ENCODE measurements at places on chromosomes 3 and 15. TPM values are rescaled to one million over a fixed set of nuclear protein-coding genes. Genes with fewer than 3 reads are reported as not detected.

The RFC4 gene
- 127 TPM for total RNA-seq

The SSUH2 gene
- total RNA-seq: 0.37 TPM

The HCLS1 gene
- total RNA-seq: not detected

The NMNAT3 gene
- 0.95 TPM for total RNA-seq

GRCh38 chr3:43606284-43606683 is 15.5 kb downstream of the ANO10 start:
- peaks cover 24% of the 10 kb centered on the region for H3K4me1 ChIP-seq
- no peaks in the 10 kb centered on the region for H3K27me3 ChIP-seq
- H3K4me3 ChIP-seq: no peak overlapping the region
- peak; percentile 75 for DNase-seq
- H3K36me3 ChIP-seq: no peaks in the 10 kb centered on the region
- H3K27ac ChIP-seq: peak overlapping the region; percentile 11

GRCh38 chr3:170670504-170670903 is 84.6 kb upstream of the SLC7A14 start:
- H3K27me3 ChIP-seq: no peaks in the 10 kb centered on the region
- no peak overlapping the region for H3K4me3 ChIP-seq
- H3K36me3 ChIP-seq: no peaks in the 10 kb centered on the region
- H3K27ac ChIP-seq: no peak overlapping the region
- no peak for DNase-seq

GRCh38 chr3:183975981-183976662 is 41.6 kb downstream of the ABCC5 start:
- no peak for DNase-seq
- no peaks in the 10 kb centered on the region for H3K27me3 ChIP-seq
- H3K27ac ChIP-seq: no peak overlapping the region

GRCh38 chr15:90823455-90823974 is 44.9 kb upstream of the FURIN start:
- no peaks in the 10 kb centered on the region for H3K27me3 ChIP-seq
- H3K4me3 ChIP-seq: no peak overlapping the region
- H3K4me1 ChIP-seq: no peaks in the 10 kb centered on the region

- H3K4me1 ChIP-seq: peaks cover 4% of the 10 kb centered on the region
- no peaks in the 10 kb centered on the region for H3K27me3 ChIP-seq
- no peak overlapping the region for H3K4me3 ChIP-seq
- H3K27ac ChIP-seq: no peak overlapping the region
These were observed 238.0 kb upstream of the CTNNB1 start for GRCh38 chr3:40961104-40961857.

- H3K27ac ChIP-seq: no peak overlapping the region
- H3K36me3 ChIP-seq: no peaks in the 10 kb centered on the region
- peak; percentile 78 for DNase-seq
- peaks cover 26% of the 10 kb centered on the region for H3K27me3 ChIP-seq
- peaks cover 8% of the 10 kb centered on the region for H3K4me1 ChIP-seq
These were observed 541.6 kb upstream of the ALCAM start for GRCh38 chr3:104825116-104825515.

DNA sequence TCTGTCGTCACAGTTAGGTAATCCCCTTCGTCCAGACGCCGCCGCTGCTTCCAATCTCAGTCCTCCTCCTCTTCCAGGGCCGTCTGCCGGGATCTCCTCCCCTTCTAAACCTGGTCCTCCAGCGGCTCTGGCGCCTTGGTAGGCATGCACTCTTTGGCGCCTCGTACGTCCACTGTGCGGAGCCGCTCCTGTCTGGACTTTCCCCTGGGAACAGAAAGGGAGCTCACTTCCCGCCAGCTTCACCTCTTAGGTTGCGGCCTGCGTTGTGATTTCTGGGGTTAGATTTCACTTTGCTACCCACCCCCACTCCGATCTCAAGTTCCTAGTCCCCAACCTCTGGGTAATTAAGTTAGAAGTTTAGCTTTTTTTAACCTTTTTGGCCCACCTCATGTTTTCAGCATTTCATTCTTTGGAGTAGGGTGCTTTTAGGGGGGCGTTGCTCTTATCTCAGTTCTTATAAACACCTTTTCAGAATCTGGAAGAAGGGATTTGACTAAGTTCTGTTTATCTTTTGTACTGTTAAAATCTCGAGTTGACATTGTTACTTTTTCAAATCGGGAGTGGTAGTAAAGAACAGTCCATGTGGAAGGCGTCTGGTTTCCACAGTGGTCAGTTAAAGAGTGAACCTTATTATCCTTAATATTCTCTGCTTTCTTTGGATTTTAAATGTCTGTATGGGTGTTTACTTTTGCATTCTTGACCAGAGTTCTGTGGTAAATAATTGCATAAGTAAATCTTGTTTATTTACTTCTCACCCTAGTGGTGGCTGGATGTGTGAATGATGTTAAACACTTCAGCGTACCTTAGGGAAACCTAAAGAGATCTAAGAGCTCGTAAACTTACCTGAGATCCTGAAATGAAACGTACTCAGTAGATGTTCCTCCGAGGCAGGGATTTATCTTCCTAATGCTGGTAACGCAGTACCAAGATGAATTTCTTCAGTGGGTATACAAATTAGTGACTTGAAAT is 611 bp downstream of the CTDSPL2 start:
- peak; percentile 86 for DNase-seq
- no peaks in the 10 kb centered on the region for H3K27me3 ChIP-seq
- H3K27ac ChIP-seq: peak overlapping the region; percentile 99
- peak overlapping the region; percentile 88 for H3K4me3 ChIP-seq
- peaks cover 9% of the 10 kb centered on the region for H3K4me1 ChIP-seq

- H3K27me3 ChIP-seq: no peaks in the 10 kb centered on the region
- no peak for DNase-seq
- no peak overlapping the region for H3K4me3 ChIP-seq
- H3K27ac ChIP-seq: no peak overlapping the region
- H3K36me3 ChIP-seq: no peaks in the 10 kb centered on the region
These were observed 221.6 kb upstream of the NR2E3 start for GRCh38 chr15:71588746-71589145.

- H3K27me3 ChIP-seq: no peaks in the 10 kb centered on the region
- no peak for DNase-seq
- no peaks in the 10 kb centered on the region for H3K36me3 ChIP-seq
- H3K27ac ChIP-seq: no peak overlapping the region
- H3K4me3 ChIP-seq: no peak overlapping the region
These were observed 9.2 kb downstream of the RAB8B start for GRCh38 chr15:63198371-63199250.
